ENCODE measurements at places on chromosomes 13 and 19. TPM values are rescaled to one million over a fixed set of nuclear protein-coding genes. Genes with fewer than 3 reads are reported as not detected.

GRCh38 chr19:46542428-46543230, 47.0 kb upstream of the PNMA8B start:
- no peaks in the 10 kb centered on the region for H3K27me3 ChIP-seq
- DNase-seq = peak; percentile 97
- H3K36me3 ChIP-seq = no peaks in the 10 kb centered on the region
- no peaks in the 10 kb centered on the region for H3K4me1 ChIP-seq
- no peak overlapping the region for H3K27ac ChIP-seq
- no peak overlapping the region for H3K4me3 ChIP-seq

GRCh38 chr19:23116802-23117571, at the start of gene ZNF730:
Gene ZNF730 (plus strand): TSS chr19:23117025. CDS start chr19:23117174, 149 bp downstream.
- DNase-seq = peak; percentile 99
- no peaks in the 10 kb centered on the region for H3K27me3 ChIP-seq
- H3K27ac ChIP-seq = peak within 1 kb of the TSS; percentile 100
- peaks cover 12% of the 10 kb centered on the region for H3K4me1 ChIP-seq
- peaks cover 18% of the 10 kb centered on the region for H3K36me3 ChIP-seq
- H3K4me3 ChIP-seq = peak within 1 kb of the TSS; percentile 86

- DNase-seq = no peak
- H3K27ac ChIP-seq = no peak overlapping the region
- no peaks in the 10 kb centered on the region for H3K36me3 ChIP-seq
- H3K4me1 ChIP-seq = peaks cover 23% of the 10 kb centered on the region
- H3K4me3 ChIP-seq = no peak overlapping the region
Measured at GRCh38 chr13:46640843-46641242, 87.9 kb downstream of the LRCH1 start.

- H3K4me1 ChIP-seq = no peaks in the 10 kb centered on the region
- no peak for DNase-seq
- H3K27me3 ChIP-seq = no peaks in the 10 kb centered on the region
- H3K36me3 ChIP-seq = no peaks in the 10 kb centered on the region
Measured at GRCh38 chr19:28898249-28898648, 314.7 kb downstream of the UQCRFS1 start.

GRCh38 chr19:1482361-1483130, 3.5 kb upstream of the C19orf25 start:
- peaks cover 7% of the 10 kb centered on the region for H3K4me1 ChIP-seq
- H3K4me3 ChIP-seq = no peak overlapping the region
- no peak overlapping the region for H3K27ac ChIP-seq
- no peaks in the 10 kb centered on the region for H3K27me3 ChIP-seq

- H3K27me3 ChIP-seq = no peaks in the 10 kb centered on the region
- no peaks in the 10 kb centered on the region for H3K4me1 ChIP-seq
- H3K4me3 ChIP-seq = no peak overlapping the region
- DNase-seq = no peak
- no peak overlapping the region for H3K27ac ChIP-seq
Measured at GRCh38 chr13:42600943-42601342, 27.0 kb downstream of the TNFSF11 start.

DNA sequence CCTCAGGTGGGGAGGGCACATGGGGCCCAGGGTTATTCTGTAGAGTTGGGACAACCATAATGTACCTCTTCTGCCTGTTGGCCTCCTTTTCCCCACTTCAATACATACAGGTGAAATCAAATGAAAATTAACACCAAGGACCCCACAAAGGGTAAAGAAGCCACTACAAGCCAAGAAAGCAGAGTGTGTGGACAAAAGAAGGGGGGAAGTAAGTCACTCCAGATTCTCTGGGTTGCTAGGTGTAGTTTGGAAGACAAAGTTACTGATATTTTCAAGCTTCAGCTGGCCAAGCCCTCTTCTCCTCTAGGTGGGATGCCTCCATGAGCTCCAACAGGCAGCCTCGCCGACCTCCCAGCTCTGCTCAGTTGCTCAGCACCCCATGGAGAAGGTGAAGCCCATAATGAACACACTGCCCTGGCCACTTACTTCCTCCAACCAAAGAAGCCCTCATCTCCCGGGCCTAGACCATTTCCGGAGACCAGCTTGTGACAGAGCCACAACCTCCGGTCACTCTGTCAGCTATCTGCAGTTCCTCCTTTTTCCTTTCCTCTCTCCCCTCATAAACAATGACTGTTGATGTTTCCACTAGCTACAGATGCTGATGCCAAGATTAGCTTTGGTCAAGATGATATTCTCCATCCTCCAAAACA, 66.8 kb upstream of the MED4 start:
- H3K27me3 ChIP-seq = no peaks in the 10 kb centered on the region
- H3K27ac ChIP-seq = no peak overlapping the region
- DNase-seq = no peak
- H3K36me3 ChIP-seq = no peaks in the 10 kb centered on the region

GRCh38 chr19:5850743-5851293, 431 bp downstream of the FUT3 start:
- H3K27ac ChIP-seq = no peak overlapping the region
- H3K36me3 ChIP-seq = no peaks in the 10 kb centered on the region
- no peak overlapping the region for H3K4me3 ChIP-seq

GRCh38 chr13:98838776-98839175, 86.3 kb upstream of the SLC15A1 start:
- H3K36me3 ChIP-seq = no peaks in the 10 kb centered on the region
- no peaks in the 10 kb centered on the region for H3K27me3 ChIP-seq
- no peak for DNase-seq
- no peak overlapping the region for H3K4me3 ChIP-seq
- no peak overlapping the region for H3K27ac ChIP-seq

- DNase-seq = no peak
- no peak overlapping the region for H3K4me3 ChIP-seq
- no peaks in the 10 kb centered on the region for H3K4me1 ChIP-seq
- H3K27ac ChIP-seq = no peak overlapping the region
Measured at GRCh38 chr19:47190167-47190727, 40.8 kb downstream of the BBC3 start.

GRCh38 chr19:31574251-31574973, 225.2 kb upstream of the TSHZ3 start:
- no peaks in the 10 kb centered on the region for H3K4me1 ChIP-seq
- H3K27ac ChIP-seq = no peak overlapping the region
- DNase-seq = no peak
- H3K36me3 ChIP-seq = no peaks in the 10 kb centered on the region
- no peak overlapping the region for H3K4me3 ChIP-seq

- no peak overlapping the region for H3K4me3 ChIP-seq
- H3K27ac ChIP-seq = no peak overlapping the region
- no peak for DNase-seq
- peaks cover 4% of the 10 kb centered on the region for H3K4me1 ChIP-seq
- no peaks in the 10 kb centered on the region for H3K27me3 ChIP-seq
Measured at GRCh38 chr13:57823704-57824103, 192.2 kb downstream of the PCDH17 start.

DNA sequence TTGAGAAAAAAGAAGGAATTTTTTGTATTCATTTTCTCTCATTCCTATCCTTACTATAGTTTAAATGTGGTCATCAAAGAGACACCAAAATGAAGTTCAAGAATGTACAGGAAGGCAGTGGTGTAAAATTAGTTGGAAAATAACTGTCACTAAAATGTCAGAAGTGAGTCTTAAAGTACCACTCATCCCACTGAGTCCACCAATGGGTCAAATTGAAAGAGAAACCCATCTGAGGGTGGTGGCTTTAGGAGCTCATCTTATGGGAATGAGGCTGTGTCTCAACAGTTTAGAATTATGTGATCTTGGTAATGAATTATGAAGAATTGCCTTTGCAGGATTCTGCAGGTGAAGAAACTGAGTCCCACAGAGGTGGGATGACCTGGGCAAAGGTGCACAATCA, 403.5 kb downstream of the FGF9 start:
- H3K36me3 ChIP-seq = no peaks in the 10 kb centered on the region
- no peaks in the 10 kb centered on the region for H3K27me3 ChIP-seq
- H3K27ac ChIP-seq = no peak overlapping the region

DNA sequence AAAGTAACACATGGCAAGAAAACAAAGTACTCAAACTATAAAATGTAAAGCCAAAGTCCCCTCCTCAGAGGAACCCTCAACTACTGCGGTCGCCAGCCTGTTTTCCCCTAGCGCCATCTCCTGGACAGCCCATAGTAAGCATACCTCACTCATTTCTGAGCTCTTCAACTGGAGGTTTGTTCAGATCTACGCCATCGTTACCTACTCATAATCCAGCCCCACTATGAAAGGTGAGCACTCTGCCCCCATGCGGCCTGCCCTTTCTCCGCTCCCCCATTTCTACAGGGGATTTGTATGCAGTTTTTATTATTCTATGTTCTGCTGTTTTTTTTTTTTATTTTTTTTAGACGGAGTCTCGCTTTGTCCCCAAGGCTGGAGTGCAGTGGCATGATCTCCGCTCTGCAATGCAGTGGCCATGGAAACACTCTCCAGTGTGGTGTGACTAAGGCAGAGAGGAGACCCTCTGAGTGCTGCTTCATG, 26.2 kb downstream of the OPA3 start:
- no peak overlapping the region for H3K4me3 ChIP-seq
- no peaks in the 10 kb centered on the region for H3K4me1 ChIP-seq
- no peaks in the 10 kb centered on the region for H3K36me3 ChIP-seq
- DNase-seq = peak; percentile 72

- no peak for DNase-seq
- peaks cover 9% of the 10 kb centered on the region for H3K4me1 ChIP-seq
- no peaks in the 10 kb centered on the region for H3K36me3 ChIP-seq
- H3K27me3 ChIP-seq = no peaks in the 10 kb centered on the region
- no peak overlapping the region for H3K4me3 ChIP-seq
- H3K27ac ChIP-seq = no peak overlapping the region
Measured at GRCh38 chr13:110109140-110109783, 197.7 kb downstream of the COL4A1 start.

- H3K27ac ChIP-seq = no peak overlapping the region
- no peaks in the 10 kb centered on the region for H3K36me3 ChIP-seq
- peak overlapping the region; percentile 25 for H3K4me3 ChIP-seq
Measured at GRCh38 chr19:511101-511851, 4.0 kb downstream of the TPGS1 start.

- H3K27me3 ChIP-seq = no peaks in the 10 kb centered on the region
- peaks cover 3% of the 10 kb centered on the region for H3K4me1 ChIP-seq
- no peak overlapping the region for H3K27ac ChIP-seq
- no peak for DNase-seq
Measured at GRCh38 chr13:32595306-32595705, 9.1 kb downstream of the PDS5B start.

DNA sequence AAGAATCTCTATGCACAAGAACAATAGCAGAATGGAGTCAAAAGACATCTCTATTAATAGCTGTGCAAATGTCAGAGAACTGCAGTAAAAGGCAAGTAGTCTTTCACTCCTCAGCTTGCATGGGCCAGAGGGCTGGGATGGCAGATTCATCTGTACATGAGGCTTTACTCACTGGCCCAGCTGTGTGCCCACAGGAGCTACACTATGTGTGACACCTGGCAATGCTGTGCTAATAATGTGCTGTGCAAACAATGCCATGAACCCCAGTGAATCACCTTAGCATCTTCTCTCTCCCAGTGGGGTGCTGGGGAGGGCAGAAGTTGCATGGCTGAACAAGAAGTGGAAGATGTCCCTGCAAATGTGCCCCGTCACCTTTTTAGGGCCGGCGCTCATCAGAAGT, 73.1 kb downstream of the KL start:
- no peaks in the 10 kb centered on the region for H3K36me3 ChIP-seq
- no peak overlapping the region for H3K4me3 ChIP-seq
- H3K27me3 ChIP-seq = no peaks in the 10 kb centered on the region
- DNase-seq = no peak
- no peaks in the 10 kb centered on the region for H3K4me1 ChIP-seq

DNA sequence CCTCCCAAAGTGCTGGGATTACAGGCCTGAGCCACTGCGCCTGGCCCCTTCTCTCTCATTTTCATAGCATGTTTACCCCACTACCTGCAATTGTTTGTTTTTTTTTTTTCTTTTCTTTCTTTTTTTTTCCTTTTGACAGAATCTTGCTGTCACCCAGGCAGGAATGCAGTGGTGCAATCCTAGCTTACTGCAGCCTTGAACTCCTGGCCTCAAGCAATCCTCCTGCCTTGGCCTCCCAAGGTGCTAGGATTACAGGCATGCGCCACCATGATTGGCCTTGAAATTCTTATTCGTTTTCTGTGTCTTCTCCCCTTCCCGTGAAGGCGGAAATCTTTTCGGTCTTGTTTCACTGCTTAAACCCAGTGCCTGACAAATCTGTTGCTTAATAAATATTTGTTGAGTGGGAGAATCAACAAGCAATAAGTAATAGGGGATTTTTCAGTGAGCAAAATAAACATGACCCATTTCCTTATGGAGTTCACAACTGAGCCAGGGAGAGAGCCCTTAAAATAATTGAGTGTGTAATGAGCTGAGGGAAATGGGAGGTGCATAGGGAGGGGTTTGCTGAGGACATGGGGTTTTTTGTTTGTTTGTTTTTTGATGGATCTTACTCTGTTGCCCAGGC, 1.8 kb upstream of the INSR start:
- H3K27ac ChIP-seq = no peak overlapping the region
- DNase-seq = no peak
- H3K4me3 ChIP-seq = no peak overlapping the region
- H3K4me1 ChIP-seq = peaks cover 5% of the 10 kb centered on the region

SIGLEC11 gene
- not detected for total RNA-seq

CABP5 gene
- not detected for total RNA-seq

NLRP5 gene
- total RNA-seq = not detected

CEBPA gene
- total RNA-seq = 2.9 TPM

XRCC1 gene
- 88.8 TPM for total RNA-seq

TRPC4 gene
- total RNA-seq = 17.7 TPM

TPTE2 gene
- total RNA-seq = 0.17 TPM

CARS2 gene
- total RNA-seq = 50.0 TPM

Data from neural progenitor cell (in vitro differentiated cells).